ENCODE measurements at places on chromosomes 13 and 19.

- DNase-seq, result no peak
Measured at GRCh38 chr19:33699754-33700407, 78.1 kb downstream of the CHST8 start.

- DNase-seq, result peak; percentile 51
Measured at GRCh38 chr19:46753420-46754155, 7.3 kb upstream of the STRN4 start.

DNA sequence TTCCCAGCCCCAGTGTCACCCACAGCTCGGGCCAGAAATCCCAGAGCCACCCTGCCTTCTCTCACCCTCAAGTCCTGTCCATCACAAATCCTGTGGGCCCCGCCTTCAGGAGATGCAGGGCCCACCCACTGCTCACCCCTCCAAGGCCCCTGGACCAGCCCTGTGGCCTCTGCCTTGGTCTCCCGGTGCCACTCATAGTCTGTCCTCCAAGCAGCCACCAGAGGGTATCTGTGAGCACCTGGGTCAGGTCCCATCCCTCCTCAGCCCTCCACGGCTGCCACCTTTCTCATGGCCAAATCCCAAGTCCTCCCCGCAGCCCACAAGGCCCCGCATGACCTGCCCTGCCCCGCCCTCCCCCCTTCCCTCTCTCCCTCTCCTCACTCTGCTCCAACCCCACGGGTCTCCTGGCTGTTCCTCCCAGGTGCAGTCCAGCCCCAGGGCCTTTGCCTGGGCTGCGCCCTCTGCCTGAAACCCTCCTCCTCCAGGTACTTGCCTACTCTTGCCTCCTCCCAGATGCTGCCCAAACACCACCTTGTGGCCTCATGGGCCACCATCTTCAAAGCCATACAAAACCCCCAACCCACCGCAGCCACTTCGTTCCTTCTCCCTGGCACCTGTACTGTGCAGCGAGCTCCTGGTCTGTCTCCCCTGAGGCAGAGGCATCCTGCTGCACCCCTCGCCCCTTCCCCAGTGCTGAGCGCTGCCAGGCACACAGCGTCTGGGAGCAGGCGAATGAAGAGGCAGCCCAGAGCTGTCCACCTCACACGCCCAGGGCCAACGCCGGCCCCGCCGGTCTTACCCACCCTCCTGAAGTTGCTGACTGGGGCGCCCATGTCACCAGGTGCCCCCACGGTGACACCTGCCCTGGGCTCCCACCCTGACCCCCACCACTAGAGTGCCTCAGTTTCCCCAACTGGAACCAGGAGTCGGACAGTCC, 13.2 kb upstream of the UQCR11 start:
- peak; percentile 26 for DNase-seq

GRCh38 chr19:681029-682019, 5.1 kb downstream of the FSTL3 start:
- no peak for DNase-seq

DNA sequence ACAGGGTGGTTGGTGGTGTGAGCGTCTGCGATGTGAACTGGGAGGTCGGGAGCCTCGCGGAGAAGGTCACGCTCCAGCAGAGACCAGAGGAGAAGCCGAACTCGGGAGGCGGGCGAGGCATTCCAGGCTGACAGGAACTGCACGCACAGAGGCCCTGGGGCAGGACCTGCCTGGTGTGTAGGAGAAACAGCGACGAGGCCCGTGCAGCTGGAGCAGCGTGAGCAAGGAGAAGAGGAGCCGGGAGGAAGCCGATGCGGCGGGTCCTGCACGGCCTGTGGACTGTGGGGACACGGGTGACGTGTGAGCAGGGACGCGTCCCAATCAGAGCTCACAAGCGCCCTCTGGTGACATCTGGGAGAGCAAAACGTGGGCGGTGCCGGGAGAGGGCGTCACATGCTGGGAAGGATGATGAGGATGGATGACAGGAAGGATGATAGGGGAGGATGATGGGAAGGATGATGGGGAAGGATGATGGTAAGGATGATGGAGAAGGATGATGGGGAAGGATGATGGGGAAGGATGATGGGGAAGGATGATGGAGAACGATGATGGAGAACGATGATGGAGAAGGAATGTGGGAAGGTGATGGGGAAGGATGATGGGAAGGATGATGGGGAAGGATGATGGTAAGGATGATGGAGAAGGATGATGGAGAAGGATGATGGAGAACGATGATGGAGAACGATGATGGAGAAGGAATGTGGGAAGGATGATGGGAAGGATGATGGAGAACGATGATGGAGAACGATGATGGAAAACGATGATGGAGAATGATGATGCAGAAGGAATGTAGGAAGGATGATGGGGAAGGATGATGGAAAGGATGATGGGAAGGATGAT, 16.1 kb upstream of the MADCAM1 start:
- peak; percentile 79 for DNase-seq

DNA sequence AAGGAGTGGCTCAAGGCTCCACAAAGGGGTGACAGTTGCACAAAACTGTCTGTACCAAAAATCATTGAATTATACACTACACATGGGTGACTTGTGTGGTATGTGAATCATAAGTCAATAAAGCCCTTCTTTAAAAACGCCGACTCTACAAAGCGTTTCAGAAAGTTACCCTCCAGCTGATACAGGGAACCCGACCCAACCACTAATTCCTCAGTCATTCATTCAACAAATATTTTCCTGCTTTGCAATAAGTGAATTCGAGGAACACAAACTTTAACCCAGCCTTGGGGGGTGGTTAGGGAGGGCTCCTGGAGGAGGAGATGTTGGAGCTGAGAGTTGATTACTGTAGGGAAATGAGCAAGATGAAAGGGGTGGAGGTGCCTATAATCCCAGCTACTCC, 32.0 kb downstream of the LTBP4 start:
- peak; percentile 50 for DNase-seq

DNA sequence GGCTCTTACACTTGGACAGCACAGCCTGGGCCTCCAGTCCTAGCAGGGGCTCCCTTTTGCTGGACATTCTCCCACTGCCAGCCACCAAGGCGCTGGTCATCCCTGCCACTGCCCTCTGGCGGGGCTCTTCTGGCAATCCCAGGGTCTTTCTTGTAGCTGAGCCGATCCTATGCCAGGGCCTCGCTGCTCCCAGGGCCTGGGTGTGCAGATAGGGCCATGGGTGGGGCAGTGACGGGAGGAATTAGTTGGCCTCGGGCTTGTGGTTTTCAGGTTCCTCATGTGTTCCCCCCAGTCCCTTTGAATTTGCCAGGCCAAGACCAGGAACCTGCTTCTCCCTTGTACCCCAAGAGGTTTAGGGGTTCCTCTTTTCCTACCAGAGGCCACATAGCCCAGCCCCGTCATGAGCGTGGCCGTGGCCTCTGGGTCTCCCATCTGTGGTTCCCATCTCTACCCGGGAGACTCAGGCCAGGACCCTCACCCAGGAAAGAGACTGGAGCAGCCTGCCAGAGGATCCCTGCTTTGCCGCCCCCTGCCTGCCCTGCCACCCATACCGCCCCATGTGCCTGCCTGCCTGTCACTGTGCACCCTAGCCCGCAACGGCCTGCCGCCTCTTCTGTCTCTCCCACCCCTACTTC, 26.2 kb downstream of the TMED1 start:
- DNase-seq, result no peak

DNA sequence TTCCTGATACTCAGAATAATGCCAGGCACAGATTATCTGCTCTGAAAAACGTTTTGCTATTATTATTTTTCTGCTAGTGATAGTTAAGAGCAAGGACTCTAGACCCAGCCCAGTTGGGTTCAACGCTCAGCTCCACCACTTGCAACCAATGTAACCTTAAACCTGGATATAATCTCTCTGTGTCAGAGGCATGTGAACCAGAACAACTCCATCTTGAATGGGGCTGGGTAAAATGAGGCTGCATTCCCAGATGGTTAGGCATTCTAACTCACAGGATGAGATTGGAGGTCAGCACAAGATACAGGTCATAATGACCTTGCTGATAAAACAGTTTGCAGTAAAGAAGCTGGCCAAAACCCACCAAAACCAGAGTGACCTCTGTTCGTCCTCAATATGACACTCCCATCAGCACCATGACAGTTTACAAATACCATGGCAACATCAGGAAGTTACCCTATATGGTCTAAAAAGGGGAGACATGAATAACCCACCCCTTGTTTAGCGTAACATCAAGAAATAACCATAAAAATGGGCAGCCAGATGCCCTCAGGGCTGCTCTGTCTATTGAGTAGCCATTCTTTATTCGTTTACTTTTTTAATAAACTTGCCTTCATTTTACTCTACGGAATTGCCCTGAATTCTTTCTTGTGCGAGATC, 13.6 kb downstream of the FAM187B start:
- DNase-seq, result no peak

GRCh38 chr13:29922281-29922821, 71.9 kb upstream of the UBL3 start:
- peak; percentile 48 for DNase-seq

- peak; percentile 15 for DNase-seq
Measured at GRCh38 chr13:87669379-87669978, 1.7 kb upstream of the SLITRK5 start.

GRCh38 chr19:38434549-38435051, 1.1 kb downstream of the RYR1 start:
- no peak for DNase-seq

DNA sequence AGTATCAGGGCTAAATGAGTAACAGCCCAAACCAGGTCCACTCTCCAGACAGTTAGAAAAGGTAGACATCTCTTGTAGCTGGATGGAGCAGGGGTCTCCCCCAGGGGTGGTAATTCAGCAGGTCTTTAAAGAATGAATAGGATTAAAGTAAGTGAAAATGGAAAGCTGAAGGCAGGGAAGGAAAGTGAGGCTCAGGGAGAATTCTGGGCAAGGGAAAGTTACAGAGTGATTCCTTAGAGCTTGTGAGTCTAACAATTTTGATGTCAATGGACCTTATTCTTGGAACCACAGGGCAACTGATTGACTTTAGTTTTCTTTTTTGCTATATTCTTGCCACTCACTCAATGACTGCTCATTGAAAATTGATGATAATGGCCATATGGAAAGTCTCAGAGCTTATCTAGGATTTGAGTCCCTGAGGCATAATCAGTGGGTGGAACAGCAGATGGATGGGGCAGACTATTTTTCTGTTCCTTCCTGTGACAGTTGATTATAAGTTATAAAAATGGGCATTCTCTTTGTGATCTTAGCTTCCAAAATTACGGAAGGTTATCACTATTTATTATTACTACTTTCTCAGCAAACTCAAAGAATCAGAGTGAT, 76.9 kb downstream of the LRCH1 start:
- no peak for DNase-seq

DNA sequence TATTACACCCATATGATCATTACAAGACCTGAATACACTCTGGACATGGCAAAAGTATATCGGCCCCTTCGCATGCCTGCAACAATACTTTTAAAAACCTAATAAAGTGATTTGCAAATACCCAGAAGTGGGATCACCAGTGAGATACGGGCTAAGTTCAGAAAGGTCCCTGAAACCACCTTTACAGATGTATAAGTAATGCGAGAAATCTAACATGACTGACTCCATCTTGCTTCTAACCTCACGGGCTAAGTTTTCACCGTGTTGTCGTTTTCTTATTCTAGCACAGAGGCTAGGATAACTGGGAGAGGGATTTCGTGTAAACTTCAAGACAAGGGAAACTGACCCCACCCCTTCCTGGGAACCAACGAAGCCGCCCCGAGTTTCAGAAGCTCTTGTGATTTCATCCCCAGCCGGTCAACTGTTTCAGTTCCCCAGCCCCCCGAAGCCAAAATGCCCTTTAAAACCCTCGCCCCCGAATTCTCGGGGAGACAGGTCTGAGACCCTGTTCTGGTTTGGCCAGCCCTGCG, 703 bp downstream of the NEK3 start:
- peak; percentile 75 for DNase-seq

DNA sequence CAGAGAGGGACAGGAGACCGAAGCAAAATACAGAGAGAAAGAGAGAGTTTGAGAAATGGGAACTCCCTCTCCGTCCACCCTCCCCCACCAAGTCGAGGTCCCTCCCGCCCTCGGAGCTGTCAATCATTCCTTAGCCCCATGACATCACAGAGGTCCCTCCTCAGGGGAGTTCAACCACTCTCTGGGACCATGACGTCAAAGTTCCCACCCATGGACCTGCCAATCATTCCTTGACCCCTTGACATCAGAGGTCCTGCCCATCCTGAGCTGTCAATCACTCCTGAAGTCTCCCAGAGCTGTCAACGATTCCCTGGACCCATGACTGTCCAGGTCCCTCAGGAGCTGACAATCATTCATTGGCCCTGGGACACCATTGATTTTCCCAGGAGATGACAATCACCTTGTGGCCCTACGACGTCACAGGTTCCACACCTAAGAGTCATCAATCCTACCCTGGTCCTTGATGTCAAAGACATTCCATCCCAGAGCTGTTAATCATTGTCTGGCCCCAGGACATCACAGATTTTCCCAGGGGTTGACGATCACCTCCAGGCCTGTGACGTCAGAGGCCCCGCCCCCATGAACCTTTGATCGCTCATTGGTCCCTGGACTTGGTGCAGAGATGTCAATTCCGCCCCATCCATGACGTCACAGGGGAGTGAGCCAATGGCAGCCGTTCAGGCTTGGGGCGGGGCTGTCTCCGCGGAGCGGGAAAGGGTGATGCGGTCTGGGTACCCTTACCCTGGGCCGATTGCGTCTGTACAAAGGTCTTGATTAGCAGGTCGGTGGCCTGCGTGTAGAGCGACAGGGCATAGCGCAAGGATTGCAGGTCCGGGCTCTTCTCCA, 61.7 kb downstream of the COLGALT1 start:
- no peak for DNase-seq

DNA sequence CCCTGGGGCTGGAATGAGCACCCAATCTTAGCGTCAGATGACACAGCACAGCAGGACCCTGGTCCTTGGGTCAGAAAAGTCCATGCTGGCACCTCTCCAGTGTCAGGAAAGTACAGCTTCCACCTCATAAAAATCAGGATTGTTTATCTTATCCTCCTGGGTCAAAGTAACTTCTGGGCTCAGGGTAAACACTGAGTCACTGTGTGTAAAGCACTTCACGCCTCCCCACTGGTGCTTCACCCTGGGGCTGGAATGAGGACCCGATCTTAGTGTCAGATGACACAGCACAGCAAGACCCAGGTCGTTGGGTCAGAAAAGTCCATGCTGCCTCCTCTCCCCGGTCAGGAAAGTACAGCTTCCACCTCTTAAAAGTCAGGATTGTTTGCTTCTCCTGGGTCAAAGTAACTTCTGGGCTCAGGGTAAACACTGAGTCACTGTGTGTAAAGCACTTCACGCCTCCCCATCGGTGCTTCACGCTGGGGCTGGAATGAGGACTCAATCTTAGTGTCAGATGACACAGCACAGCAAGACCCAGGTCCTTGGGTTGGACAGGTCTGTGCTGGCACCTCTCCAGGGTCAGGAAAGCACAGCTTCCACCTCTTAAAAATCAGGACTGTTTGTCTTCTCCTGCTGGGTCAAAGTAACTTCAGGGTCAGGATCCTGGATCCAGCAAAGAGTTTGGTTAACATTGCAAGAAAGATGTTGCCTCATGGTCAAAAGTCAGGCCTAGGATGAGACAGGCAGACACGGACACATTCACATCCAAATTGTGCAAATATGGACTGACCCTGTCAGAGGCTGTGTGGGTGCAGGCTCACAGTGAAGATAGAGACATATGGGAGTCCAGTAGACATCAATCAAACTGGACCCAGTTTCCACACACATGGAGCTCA, 39.2 kb upstream of the CYP2A7 start:
- no peak for DNase-seq

GRCh38 chr13:62510906-62511655, 1095.4 kb upstream of the PCDH20 start:
- DNase-seq, result no peak

Data from adipocyte (in vitro differentiated cells).